Activated CD4-positive, alpha-beta T cell treated with anti-CD3 and anti-CD28 coated beads, Interleukin-2, amount 50 U/mL, for 48 hours (primary cell): ENCODE measurements at places on chromosomes 3 and 15.

GRCh38 chr3:149170672-149171071 lies 41.2 kb downstream of the HPS3 start:
- DNase-seq: no peak

- no peak for DNase-seq
These were observed 33.5 kb downstream of the PLXNA1 start for GRCh38 chr3:127016461-127016860.

GRCh38 chr3:128197855-128198254 lies 44.6 kb downstream of the EEFSEC start:
- no peak for DNase-seq

GRCh38 chr3:119664850-119665379 lies 4.5 kb upstream of the POPDC2 start:
- DNase-seq: no peak

GRCh38 chr3:155631323-155632019 lies 113.4 kb downstream of the PLCH1 start:
- DNase-seq: no peak

- DNase-seq: no peak
These were observed 24.0 kb upstream of the TRH start for GRCh38 chr3:129950318-129951046.

- no peak for DNase-seq
These were observed 15.8 kb downstream of the IQSEC1 start for GRCh38 chr3:13057282-13058040.

GRCh38 chr15:39584662-39585388 lies 3.9 kb downstream of the THBS1 start:
- no peak for DNase-seq

DNA sequence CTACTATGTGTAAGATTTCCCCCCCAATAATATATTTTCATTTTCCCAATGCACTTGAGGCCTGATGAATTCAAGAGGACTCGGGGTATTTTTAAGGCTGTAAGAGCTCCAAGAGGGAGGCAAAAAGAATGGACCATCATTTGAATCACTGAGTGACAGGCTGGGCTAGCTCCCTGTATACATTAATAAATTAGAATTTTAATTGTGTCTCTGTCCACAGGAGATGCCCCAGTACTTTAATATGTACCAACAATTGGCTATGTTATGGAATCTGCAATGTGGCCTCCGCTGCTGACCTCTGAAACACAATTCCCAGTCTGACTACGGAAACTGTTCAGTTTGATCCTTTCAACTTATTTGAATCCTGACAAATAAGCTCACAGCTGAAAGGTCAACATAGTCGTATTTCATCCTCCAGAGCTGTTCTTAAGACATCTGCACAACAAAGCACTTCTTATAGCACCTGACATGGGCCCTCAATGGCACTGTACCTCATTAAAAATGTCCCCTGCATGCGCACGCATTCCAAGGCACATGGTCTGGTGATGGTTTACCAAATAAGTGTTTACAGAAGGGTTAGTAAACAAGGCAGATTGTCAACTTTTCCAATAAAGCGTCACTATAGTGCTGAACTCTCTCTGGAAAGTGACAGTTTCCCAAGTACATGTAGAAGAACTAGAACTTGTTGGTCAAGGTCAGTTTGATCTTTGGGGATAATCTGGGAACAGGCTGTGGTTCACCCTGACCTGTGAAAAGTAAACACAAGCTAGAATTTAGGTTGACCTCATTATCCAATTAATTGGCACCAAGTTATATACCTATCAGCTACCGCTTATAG lies 472.9 kb downstream of the FOXP1 start:
- no peak for DNase-seq

GRCh38 chr3:35254917-35255316 lies 384.4 kb upstream of the ARPP21 start:
- no peak for DNase-seq

DNA sequence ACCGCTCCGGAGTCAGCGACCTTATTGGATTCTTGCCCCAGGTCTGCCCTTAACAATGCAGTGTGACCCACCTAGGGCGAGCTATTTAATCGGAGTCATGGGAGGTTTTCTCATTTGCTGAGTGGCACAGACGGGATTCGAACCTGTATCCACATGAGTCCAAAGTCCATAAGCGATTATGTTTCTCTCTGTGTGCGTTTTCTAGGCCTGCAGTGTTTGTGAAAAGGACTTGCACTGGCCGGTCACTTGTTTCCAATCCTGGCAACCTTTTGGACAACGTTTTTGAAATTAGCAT lies 691 bp upstream of the HDGFL3 start:
- no peak for DNase-seq

- no peak for DNase-seq
These were observed 277.2 kb upstream of the EPHA6 start for GRCh38 chr3:96537165-96537564.

DNA sequence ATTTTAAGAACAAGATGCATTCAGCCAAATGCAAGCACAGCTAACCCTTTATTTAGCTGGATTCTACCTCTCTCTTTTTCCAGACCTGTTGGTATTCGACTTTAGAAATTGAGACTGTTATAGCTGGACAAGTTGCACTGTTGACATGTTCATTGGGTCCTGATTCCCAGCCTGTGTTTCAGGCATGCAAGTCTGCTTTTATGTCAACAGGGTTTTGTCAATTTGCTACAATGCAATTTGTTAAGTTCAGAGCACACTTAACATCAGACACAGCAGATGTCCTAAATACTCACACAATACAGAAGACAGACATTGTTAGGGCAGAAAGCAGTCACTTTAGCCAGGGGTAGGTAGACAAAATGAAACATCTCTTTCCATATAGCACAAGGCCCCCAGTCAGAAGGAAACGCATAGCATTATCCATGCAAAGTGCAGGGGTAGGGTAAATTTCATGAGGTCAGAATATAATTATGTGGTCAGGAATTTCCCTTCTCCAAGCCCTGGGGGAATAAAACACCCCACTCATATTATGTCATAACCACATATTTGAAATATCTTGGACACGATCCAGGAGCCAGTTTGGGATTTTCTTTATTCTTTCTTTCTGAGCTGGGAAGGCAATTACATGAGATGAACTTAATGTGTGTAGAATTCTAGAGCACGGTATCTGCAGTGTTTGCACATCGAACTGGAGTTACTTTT lies 504.1 kb downstream of the NTRK3 start:
- no peak for DNase-seq

DNA sequence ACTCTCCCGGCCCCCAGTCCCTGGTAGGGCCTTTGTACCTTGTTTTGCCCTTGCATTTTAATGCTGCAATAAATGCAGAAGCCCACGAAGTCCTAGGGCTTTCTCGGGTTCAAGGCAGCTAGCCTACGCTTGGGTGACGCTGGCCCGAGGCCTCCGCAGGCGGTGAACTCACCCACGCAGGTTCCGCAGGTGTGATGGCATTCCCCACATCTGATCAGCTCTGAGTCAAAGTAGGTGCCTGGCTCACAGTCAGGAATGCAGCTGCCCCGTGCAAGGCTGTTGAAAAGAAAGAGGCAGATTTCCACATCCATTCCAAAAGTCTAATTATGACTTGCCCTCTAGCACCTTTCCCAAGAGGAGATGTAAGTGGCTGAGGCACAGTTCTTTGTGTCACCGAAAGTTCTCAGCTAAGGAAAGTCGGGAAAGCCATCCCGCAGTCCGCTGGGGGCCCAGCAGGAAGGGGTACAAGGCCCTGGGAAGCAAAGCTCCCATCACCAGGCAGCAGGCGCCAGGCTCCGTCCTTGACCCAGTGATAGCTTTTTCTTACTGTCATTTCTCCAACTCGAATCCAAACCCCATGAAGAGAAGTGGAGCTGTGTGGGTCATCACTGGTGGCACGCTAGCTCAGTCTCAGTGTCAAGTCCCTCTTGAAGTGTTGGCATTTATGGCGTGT lies 23.2 kb upstream of the SNRPA1 start:
- no peak for DNase-seq

DNA sequence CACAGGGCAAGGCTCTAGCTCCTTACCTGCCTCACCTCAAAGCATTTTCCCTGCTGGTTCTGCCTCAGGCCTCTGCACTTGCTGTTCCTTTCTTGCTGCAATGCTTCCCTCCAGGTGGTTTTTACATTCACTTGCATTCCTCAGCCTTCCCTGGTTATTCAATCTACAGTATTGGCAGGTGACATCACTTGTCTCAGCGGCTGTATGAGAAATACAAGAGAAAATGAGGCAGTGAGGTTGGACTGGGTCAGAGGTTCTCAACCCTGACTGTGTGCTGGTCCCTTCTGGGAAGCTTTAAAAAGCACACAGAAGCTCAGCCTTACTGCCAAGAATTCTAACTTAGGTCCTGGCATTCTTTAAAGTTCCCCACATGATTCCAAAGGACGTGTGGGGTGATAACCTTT lies 26.7 kb downstream of the SIAH2 start:
- DNase-seq: no peak

GRCh38 chr3:128427175-128427857 lies 39.4 kb downstream of the DNAJB8 start:
- DNase-seq: no peak

GRCh38 chr3:23840521-23840920 lies 34.8 kb downstream of the UBE2E1 start:
- DNase-seq: no peak

GRCh38 chr15:92050220-92050898 lies 196.9 kb downstream of the SLCO3A1 start:
- DNase-seq: no peak

GRCh38 chr15:70244978-70245542 lies 147.3 kb upstream of the TLE3 start:
- DNase-seq: no peak

- DNase-seq: no peak
These were observed 159.2 kb downstream of the ZPLD1 start for GRCh38 chr3:102593812-102594602.

DNA sequence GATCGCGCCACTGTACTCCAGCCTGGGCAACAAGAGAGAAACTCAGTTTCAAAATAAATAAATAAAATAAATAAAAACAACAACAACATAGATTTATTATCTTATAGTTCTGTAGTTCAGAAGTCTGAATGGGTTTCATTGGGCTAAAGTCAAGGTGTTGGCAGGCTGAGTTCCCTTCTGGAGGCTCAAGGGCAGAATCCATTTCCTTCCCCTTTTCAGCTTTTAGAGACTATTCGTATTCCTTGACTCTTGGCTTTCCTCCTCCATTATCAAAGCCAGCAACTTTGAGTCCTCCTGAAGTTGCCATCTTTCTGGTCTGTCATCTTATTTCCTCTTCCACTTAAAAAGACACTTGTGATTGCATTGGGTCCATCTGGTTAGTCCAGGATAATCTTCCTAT lies 12.1 kb downstream of the BLM start:
- no peak for DNase-seq

GRCh38 chr3:39907981-39908380 lies 98.6 kb downstream of the MYRIP start:
- no peak for DNase-seq

DNA sequence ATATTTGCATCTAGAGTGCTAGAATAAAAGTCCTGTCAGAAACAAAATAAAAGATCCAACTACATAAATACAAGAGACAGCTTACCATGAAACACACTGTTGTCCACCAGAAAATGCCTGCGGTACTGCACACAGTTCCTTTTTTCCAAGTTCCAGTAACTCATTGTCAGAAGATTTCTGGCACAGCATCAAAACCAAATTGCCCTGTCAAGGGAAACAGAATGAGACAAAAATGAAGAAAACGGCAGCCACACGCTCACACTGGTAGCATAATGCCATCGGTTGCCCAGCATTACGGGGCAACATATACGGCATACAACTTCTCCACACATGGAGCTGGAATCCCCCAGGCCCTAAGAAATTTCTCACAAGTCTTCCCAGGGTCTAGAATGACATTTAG lies 40.8 kb downstream of the PLCH1 start:
- DNase-seq: no peak

- no peak for DNase-seq
These were observed 4.0 kb upstream of the ITGA11 start for GRCh38 chr15:68435966-68436365.

GRCh38 chr3:171874879-171875278 lies 31.7 kb downstream of the TMEM212 start:
- DNase-seq: no peak
